ENCODE measurements at places on chromosomes 13 and 19. TPM values are rescaled to one million over a fixed set of nuclear protein-coding genes. Genes with fewer than 3 reads are reported as not detected.

DHDH gene
- total RNA-seq = 1.8 TPM

CGB3 gene
- total RNA-seq = not detected

CYP4F2 gene
- not detected for total RNA-seq

UTP14C gene
- 10.6 TPM for total RNA-seq

WASF3 gene
- not detected for total RNA-seq

DHRS12 gene
- total RNA-seq = 11.5 TPM

ZNF610 gene
- 1.1 TPM for total RNA-seq

SYNGR4 gene
- not detected for total RNA-seq

KIR3DL3 gene
- not detected for total RNA-seq

SULT2A1 gene
- total RNA-seq = not detected

SYCN gene
- total RNA-seq = not detected

KLK6 gene
- total RNA-seq = not detected

SIAH3 gene
- total RNA-seq = 0.17 TPM

WDR87 gene
- total RNA-seq = not detected

PALM3 gene
- not detected for total RNA-seq

CACNG7 gene
- total RNA-seq = not detected

MATK gene
- total RNA-seq = 38.8 TPM

KISS1R gene
- total RNA-seq = 2.5 TPM

MISP gene
- total RNA-seq = not detected

FBN3 gene
- total RNA-seq = not detected

SF3A2 gene
- 129 TPM for total RNA-seq

ZNF773 gene
- total RNA-seq = 11.1 TPM

ZNF528 gene
- total RNA-seq = 16.5 TPM

ELAVL3 gene
- total RNA-seq = not detected

TDRD3 gene
- 23.7 TPM for total RNA-seq
